Vagina (tissue), 2 donors: ENCODE measurements at places on chromosomes 1 and 21.

DNA sequence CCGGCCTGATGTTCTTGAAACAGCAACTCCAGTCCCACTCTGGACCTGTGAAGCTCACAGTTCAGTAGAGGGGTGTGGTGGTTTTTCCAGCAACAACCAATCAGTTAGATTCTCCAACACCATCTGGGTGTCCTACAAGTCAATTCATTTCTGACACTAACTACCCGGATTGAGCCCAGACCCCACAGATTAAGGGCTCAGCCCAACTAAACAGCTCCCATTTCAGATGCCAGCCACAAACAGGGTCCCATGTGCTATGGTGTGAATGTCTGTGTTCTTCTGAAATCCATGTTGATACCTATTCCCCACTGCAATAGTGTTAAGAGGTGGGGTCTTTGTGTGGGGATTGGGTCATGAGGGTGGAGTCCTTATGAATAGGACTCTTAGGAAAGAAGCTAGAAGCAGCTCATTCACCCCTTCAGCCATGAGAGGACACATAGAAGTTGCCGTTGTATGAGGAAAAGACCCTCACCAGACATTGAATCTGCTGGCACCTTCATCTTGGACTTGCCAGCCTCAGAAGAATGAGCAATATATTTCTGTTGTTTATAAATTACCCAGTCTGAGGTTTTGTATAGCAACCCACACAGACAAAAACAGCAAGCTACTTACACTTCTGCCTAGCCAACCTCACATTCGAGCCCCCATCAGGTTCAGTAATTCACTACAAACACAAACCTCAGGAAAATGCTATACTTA is 53.6 kb downstream of the IRF2BP2 start:
- DNase-seq = peak; percentile 52

- DNase-seq = no peak
Observed at GRCh38 chr1:211885747-211886522, 55.4 kb upstream of the LPGAT1 start.

GRCh38 chr1:228047183-228047466 is 35.4 kb upstream of the ARF1 start:
- DNase-seq = no peak

DNA sequence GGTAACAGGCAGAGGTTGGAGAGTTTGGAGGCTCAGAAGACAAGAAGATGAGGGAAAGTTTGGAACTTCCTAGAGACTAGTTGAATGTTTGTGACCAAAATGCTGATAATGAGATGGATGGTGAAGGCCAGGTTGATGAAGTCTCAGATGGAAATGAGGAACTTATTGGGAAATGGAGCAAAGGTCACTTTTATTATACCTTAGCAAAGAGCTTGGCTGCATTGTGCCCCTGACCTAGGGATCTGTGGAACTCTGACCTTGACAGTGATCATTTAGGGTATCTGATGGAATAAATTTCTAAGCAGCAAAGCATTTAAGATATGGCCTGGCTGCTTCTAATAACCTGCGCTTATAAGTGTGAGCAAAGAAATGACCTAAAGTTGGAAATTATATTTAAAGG is 17.2 kb downstream of the FAM3B start:
- DNase-seq = no peak

DNA sequence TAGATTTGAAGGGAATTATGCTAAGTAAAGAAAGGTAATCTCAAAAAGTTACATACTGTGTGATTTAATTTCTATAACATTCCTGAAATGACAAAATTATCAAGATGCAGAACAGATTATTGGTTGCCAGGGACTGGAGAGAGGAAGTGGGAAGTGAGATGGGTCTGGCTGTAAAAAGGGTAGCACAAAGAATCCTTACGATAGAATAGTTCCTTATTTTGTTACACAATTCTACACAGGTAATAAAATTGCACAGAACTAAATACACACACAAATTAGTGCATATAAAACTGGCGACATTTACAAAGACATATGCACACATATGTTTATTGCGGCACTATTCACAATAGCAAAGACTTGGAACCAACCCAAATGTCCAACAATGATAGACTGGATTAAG is 33.5 kb downstream of the ZNF684 start:
- no peak for DNase-seq

GRCh38 chr1:93603601-93604000 is 78.0 kb downstream of the BCAR3 start:
- DNase-seq = no peak

DNA sequence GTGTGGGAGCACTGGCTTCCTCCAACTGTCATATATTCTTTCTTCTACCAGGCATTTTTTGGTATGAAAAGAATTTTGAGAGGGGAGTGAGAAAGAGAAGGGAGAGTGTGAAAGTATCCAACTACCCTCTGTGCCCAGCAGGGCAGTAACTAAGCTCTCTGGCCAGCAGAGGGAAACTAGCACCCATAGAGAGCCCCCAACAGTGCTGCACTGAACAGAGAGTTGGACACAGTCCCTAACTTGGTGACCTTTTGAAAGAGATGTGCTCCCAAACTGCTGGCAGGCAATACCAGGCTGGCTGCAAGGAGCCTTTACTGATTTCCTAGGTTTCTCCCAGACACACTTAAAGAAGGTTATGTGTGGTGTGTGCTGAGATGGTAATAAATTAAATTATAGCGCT is 118.8 kb upstream of the PBX1 start:
- DNase-seq = no peak

DNA sequence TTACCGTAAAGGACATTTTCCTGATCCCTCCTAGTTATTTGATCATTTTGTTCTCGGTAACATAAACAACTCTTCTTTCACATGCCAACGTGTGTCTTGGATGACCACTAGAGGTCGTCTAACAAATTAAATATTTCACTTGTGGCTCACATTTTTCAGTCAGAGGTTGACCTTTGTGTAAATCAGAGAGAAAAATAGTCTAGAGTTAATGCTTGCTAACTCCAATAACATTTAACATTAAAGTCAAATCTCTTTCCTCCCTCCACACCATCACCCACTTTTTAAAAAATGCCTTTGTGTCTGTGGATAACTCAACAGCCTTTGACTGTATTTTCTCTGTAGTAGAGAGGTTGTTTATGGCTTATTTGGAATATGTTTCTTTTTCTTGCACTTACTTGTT is 220.5 kb upstream of the B3GALT2 start:
- no peak for DNase-seq

DNA sequence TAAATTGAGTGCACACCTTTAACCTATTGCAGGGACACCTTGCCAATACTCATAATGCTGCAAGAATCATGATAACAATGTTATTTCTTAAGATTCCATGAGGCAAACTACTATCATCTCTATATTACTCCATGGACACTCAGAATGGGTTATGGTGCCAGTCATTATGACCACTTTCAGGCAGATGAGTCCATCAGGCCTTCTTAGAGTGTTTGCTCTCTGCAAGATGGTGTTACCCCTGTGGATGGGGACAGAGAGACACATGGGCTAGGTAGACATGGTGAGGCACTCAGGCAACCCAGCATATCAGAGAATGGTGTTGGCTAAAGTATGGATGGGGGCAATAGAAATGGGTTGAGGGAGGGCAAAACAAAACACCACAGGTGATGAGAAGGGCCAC is 59.7 kb downstream of the XCL2 start:
- no peak for DNase-seq

GRCh38 chr1:8214501-8215173 is 103.3 kb upstream of the SLC45A1 start:
- no peak for DNase-seq

DNA sequence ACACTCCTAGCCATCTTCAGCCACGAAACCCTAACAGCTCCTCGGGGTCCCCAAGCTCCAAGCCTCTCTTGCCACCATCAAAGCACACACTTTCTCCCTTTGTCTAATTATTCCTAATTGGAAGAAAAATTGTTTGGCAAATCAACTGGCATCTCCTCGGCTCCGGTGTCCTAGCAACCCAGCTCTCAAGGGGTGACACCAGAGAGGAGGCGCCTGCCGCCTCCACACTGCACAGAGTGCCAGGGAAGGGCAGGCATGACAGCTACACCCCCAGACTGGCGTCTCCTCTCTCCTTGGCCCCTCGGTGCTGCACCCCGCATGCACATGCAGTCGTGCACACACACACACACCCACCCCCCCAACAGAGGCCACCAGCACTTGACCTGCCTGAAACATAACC is 18.2 kb upstream of the GJB5 start:
- DNase-seq = no peak

DNA sequence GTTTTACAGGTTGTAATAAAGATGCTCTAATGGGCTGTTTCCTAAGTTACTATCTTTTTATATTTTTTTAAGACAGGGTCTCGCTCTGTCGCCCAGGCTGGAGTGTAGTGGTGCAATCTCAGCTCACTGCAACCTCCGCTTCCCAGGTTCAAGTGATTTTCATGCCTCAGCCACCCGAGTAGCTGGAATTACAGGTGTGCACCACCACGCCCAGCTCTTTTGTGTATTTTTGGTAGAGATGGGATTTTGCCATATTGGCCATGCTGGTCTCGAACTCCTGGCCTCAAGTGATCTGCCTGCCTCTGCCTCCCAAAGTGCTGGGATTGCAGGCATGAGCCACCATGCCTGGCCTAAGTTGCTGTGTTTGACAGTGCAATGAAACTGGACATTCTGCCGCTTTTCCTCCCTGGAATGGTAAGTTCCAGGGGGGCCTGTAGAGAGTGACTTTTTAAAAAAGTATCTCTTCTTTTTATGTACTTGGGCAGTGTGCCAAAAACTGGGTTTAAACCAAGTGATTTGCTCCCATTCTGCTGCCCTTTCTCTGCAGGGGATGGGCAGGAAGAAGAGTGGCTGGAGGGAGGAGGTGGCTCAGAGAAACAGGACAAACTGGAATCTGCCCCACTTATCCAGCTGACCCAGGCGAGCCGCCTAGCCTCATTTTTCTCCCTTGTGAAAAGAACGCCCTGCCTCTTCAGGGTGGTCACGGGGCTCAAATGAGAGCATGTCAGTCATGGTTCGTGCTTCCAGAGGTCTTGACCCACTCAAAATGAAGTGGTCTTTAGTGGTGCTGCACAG is 2.3 kb downstream of the SLC37A1 start:
- no peak for DNase-seq

DNA sequence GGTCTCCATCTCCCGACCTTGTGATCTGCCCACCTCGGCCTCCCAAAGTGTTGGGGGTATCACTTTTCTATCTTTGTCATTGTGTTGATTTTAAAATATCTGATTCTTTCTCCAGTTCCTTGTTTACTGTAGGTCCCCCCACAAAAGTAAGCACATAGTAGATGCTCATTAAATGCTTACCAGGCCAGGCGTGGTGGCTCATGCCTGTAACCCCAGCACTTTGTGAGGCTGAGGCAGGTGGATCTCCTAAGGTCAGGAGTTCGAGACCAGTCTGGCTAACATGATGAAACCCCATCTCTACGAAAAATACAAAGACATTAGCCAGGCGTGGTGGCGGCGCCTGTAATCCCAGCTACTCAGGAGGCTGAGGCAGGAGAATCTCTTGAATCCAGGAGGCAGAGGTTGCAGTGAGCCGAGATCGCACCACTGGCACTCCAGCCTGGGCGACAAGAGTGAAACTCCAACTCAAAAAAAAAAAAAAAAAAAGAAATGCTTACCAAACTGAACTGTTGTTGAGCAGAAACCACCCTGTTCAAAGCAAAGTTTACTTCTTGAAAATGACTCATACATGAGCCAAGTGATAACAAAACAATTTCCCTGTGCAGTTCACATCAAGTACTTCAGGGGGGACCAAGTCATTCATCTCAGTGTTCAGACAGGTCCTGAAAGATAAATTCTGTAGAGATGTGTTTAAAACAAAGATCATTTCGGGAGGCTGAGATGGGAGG is 24.3 kb upstream of the NID1 start:
- no peak for DNase-seq

- DNase-seq = no peak
Observed at GRCh38 chr1:230693221-230693620, 20.7 kb downstream of the AGT start.

DNA sequence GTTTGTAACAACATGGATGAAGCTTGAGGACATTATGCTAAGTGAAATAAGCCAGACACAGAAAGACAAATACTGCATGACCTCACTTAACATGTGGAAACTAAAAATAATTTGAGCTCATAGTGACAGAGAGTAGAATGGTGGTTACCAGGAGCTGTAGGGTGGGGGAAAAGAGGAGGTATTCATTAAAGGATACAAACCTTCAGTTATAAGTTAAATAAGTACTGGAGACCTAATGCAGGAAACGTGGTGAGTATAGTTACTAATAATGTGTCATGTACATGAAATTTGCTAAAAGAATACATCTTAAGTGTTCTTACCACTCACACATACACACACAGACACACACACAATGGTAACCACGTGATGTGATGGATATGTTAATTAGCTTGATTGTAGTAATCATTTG is 86.7 kb downstream of the NGF start:
- no peak for DNase-seq

DNA sequence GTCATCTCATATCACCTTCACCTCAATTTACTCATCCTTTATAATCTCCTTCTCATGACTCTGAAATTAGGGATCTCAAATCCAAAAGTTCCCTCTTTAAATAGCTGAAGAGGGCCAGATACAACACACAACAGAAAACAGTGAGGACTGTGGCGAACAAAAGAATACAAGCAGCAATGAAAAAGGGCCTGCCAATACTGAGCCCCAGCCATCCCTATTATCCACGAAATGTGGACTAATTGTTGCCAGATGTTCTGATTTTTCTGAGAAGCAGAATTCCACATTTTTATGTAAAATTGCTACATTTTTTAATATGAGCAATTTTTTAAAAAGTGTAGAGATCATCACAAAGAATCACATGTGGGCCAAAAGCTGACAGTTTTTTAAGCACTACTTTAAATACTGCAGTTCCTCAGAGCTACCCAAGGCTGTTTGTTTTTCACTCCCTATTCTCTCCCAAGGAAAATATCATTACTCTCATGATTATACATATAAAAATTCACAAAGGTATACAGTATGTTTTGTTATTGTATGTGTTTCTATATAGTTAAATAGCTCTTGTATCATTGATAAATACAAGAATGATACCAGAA is 90.0 kb downstream of the ASH1L start:
- no peak for DNase-seq

DNA sequence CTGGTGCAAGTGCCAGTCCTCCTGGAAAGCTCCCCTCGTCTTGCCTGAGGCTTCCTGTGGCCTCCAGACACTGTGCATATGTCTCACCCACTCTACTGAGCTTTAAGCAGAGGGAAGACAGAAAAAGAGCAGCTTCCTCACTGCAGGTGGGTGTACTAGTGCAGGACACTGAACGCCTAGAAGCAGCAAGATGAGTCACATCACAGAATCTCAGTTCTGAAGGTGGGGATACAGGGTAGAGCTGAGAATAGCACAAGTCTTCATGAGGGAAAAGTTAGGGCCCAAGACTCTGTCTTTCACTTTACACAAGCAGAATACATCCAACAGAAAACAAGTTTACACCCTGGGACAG is 37.4 kb downstream of the PCAT6 start:
- no peak for DNase-seq

- DNase-seq = no peak
Observed at GRCh38 chr1:224219612-224220059, 36.6 kb downstream of the DEGS1 start.

DNA sequence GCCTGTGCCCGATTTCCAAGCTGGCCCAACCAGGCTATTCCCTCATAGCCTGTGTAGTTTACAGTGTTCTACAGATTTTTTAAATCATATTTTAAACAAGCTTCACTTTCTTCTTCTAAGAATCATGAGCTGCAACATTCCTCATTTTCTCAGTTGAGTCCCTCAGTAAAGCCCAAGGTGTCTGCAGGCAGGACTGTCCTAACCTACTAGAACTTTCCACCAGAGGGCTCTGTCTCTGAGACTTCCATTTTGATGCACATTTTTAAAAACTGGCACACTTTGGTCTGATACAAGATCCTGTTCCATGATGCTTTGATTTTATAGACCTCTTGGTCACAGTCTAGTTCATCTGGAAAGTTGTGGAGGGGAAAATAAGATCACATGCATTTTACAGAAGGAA is 21.6 kb upstream of the SLAMF6 start:
- no peak for DNase-seq

- DNase-seq = no peak
Observed at GRCh38 chr1:24142546-24143534, at the start of gene IL22RA1. IL22RA1 (minus strand) TSS chr1:24143140; CDS start chr1:24143082, 58 bp downstream.
